Right hindlimb (tissue), 1 donor: ENCODE measurements at places on chromosomes 3 and 15.

DNA sequence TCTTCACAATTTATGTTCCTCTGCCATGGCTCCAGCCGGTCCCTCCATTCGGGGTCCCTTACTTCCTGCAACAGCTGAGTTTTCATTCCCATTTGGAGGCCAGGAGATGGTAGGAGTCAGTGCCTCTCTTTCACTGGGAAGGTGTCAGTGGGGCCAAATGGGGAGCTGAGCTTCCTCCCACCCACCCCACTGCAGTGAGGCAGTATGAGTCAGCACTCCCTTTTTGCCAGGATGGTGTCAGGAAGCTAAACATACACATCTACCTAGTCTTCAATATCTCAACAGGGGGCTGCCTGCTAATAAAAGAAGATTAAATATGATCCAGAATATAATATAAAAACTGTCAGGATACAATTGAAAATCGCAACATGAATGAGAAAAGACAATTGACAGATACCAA, 12.7 kb upstream of the ACTC1 start:
- DNase-seq: no peak

DNA sequence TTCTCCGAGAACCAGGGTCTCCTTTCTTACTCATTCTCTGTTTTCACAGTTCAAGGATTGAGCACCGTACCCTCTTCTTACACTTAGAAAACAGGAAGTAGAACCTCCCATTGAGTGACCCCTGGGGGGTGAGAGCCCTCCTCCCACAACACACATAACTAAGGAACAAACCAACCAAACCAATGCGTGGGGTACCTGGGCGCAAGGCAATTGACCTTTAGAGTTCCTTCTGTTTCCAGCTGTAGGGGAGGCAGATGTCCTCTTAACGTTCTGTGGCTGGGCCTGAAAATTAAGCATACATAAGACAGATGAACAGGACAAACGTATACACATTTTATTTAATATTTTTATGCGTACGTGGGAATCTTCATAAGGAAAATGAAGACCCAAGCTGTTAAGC, 33.5 kb upstream of the TIMP4 start:
- DNase-seq: no peak

- no peak for DNase-seq
Observed at GRCh38 chr3:101913168-101913567, 63.9 kb downstream of the NFKBIZ start.

DNA sequence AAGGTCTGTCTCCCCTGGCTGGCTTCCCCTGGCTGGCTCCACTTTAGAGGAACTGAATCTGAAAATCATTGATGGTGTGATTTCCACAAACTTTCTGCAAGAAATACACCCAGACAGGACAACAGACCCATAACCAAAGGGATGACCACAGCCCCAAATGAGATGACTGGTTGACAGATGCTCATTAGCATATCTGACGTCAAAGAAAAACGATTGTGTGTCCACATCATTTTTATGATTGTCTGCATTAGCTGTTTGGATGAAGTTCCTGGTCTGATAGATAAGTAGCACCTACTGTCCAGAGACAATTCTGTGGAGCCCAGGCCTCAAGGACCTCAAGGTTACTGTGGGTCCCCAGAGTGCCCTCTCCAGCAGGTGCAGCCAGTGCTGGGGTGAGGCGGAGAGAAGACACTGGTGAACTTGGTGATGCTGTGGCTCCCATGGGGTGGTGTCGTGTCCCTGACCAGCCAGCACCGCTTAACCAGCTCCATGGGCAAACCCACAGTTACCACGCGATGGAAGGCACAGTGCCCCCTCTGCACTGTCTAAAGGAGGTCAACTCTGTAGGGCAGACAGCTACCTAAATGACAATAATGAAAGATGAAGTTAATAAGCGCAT, 127.4 kb downstream of the NSMCE3 start:
- DNase-seq: no peak

- no peak for DNase-seq
Observed at GRCh38 chr3:67245545-67245944, 247.4 kb downstream of the KBTBD8 start.

DNA sequence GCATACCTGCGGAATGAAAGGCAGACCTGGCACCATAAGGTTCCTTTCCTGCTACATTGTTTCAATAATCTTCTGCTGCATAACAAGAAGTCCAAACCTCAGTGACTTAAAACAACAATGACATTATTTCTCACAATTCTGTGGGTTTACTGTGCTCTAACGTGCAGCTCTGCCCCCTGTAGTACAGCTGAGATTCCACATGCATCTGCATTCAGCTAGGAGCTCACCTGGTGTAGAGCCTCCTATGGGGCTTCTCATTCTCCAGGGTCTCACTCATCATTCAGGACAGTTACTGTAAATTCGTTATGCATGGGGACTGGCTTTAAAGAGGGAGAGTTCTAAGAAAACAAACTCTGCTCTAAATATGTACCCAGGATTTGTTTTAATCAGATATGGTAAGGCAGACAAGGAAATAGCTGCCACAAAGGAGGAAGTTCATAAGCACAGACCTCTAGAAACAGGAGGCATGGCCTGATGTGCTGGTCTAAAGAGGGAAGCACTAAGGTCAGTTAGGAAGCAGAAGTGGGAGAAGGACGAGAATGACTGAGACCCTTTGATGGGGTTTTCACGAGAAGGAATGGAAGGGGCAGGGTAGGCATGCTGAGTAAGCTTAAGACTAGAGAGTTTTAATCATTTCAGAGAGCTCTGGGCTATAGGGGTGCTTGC, 347.0 kb downstream of the NEK10 start:
- DNase-seq: no peak

DNA sequence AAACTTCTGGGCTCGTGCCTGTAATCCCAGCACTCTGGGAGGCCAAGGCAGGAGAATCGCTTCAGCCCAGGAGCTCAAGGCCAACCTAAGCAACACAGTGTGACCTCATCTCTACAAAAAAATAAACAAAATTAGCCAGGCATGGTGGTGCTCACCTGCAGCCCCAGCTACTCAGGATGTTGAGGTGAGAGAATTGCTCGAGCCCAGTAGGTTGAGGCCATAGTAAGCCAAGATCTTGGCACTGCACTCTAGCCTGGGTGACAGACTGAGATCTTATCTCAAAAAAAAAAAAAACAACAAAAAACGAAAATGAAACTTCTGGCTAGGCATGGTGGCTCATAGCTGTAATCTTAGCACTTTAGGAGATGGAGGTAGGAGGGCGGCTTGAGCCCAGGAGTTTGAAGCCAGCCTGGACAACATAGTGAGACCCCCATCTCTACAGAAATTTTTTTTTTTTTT, 53.7 kb downstream of the PIK3CB start:
- DNase-seq: no peak

DNA sequence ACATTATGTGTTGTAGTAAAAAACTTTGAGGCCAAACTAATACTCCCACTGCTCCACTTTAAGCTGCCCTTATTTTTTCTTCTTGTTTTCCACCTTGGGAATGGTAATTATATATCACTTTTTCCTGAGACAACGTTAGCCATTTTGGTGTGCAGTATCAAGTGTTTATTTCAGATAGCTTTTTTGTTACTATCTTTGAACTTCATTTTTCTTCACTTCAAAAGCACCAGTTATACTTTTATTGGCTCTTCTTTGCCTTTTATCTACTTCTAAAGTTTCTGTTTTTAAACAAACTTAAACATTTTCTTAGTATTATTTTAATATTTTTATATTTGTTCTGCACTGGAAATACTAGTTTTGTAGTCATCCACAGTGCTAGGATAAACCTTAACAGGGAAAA, 6.5 kb downstream of the TOPAZ1 start:
- DNase-seq: no peak

DNA sequence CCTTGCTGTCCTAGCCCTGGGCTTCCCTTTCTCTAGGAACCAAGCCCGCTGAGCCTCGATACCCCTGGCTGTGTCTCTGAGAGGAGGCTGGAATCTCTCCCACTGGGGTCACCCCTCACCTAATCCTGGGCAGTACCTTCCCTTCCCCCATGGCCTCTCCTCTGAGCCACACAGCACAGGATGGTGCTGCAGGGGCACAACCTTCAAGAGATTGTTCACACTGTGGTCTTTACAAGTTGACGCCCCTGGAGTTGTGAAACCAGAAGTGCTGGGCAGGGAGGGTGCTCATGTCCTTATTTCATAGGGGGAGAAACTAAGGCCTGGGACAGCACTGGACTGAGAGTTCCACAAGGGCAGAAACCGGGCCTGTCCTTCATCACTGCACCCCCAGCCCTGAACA, 70.9 kb upstream of the TMEM115 start:
- DNase-seq: no peak
